ENCODE measurements at places on chromosomes 2 and 18. TPM values are rescaled to one million over a fixed set of nuclear protein-coding genes. Genes with fewer than 3 reads are reported as not detected.

- no peak for DNase-seq
These were observed 36.5 kb upstream of the CCDC93 start for GRCh38 chr2:118050386-118050785.

- no peak for DNase-seq
These were observed 217.2 kb upstream of the OSR1 start for GRCh38 chr2:19575641-19576040.

SH3BP4 gene
- 63.1 TPM for total RNA-seq

- peak; percentile 70 for DNase-seq
These were observed 136.4 kb upstream of the PIK3C3 start for GRCh38 chr18:41818381-41819355.

RAB6C gene
- 0.42 TPM for total RNA-seq

FAHD2A gene
- total RNA-seq = 16.5 TPM

GRCh38 chr18:49365346-49365745 lies 95.1 kb downstream of the DYM start:
- no peak for DNase-seq

GRCh38 chr18:22606563-22607283 lies 189.0 kb upstream of the CTAGE1 start:
- no peak for DNase-seq

C18orf63 gene
- not detected for total RNA-seq

HOXD13 gene
- not detected for total RNA-seq

OSBPL1A gene
- 104 TPM for total RNA-seq

EIPR1 gene
- 15.6 TPM for total RNA-seq

- no peak for DNase-seq
These were observed 358.4 kb upstream of the SALL3 start for GRCh38 chr18:78621141-78621755.

SLC9A2 gene
- total RNA-seq = 0.17 TPM

SPOPL gene
- 49.0 TPM for total RNA-seq
